NT2/D1 (cell line): ENCODE measurements at places on chromosomes 2 and 18.

GRCh38 chr2:23268467-23269263 lies 116.3 kb upstream of the KLHL29 start:
- no peak for DNase-seq

DNA sequence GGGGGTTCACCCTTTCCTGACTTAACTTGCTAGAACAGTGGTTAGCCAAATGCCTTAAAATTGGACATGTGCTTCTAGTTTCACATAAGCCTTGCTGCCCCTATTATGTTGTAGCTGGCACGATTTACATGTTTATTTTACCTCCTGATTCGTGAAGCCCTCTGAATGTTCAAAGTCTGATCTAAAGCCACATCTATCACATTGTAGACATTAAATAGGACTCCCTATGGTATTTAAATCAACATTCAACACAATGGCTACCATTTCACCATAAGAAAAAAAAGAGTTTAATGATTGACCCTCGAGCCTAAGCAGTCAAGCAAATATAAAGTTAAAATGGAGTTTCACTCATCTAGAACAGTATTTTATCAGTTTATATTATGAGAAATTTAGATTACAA lies 151.5 kb downstream of the GULP1 start:
- DNase-seq: no peak

- DNase-seq: no peak
These were observed 89.6 kb downstream of the MAP4K4 start for GRCh38 chr2:101787097-101787496.

GRCh38 chr2:176504440-176504839 lies 235.2 kb downstream of the MTX2 start:
- no peak for DNase-seq
